Esophagus squamous epithelium (tissue), 5 donors: ENCODE measurements at places on chromosomes 11 and 22.

DNA sequence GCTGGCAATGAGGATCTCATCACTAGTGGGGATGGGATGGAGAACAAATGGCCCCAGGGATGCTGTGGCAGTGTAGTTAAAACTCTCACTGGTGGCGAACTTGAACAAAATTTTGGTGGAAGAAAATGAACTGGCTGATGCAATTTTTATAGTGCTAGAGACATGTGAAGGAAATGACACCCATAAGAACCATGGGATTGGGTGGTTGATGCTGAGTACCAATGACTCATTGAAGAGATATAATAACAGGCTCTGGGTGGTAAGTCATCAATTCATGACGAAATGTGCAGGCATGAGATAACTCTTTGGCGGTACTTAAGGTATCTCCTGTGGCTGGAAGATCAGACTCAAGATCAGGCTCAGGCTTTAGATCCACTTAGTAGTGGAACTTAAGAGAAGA lies 172.9 kb upstream of the DDI1 start:
- DNase-seq, result no peak

GRCh38 chr11:128662076-128662475 lies 31.8 kb upstream of the FLI1 start:
- no peak for DNase-seq

DNA sequence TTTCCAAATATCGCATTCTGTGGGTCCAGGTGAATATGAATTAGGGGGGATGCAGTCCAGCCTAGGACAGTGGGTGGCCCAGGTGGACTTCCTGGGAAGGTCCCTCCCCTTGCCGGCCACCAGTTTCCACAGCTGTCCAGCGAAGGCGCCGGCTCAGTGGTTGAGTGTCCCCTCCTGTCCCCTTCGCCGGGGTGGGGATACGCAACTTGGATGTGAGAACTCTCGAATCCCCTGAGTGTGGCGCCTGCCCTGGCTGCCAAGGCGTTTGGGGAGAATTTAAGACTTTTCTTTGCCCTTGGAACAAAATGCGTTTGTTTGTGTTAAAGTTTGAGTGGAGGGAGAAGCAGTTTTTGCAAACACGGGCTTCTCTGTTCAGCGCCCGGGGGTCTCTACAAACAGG lies 123.7 kb downstream of the KCNQ1OT1 start:
- DNase-seq, result no peak

DNA sequence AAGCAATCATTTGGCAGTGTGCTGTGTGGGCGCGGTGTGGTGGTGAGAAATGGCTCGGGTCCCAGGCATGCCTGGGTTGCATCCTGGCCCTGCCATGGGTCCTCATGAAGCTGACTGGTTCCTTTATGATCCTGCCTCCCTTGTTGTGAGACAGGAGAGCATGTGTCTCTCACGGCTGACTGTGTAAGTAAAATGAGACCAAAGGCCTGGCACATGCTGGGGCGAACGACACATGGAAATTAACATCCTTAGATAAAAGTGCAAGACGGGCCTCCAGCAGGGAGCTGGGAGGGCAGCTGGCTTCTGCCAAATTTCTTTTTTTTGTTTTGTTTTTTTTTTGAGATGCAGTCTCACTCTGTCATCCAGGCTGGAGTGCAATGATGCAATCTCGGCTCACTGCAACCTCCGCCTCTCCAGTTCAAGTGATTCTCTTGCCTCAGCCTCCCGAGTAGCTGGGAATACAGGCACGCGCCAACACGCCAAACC lies 9.4 kb upstream of the FBLN1 start:
- DNase-seq, result no peak

DNA sequence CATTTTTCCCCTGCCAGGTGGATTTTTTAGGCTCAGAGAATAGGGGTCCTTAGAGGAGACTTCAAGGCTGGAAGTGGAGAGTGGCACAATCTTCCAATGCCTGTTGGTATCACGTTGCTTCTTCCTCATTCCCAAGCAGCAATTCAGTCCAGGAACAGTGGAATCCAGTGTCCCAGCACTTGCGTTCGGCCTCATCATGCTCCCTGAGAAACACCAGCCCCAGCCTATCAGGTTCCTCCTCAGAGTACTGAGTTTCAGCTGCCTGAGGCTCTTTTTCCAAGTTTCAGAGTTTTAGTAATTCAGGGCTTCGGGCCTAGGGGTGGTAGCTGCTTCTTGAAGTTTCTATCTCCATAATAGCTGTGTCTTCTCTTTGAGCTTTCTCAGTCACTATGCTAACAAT lies 31.9 kb upstream of the NRGN start:
- DNase-seq, result no peak

- no peak for DNase-seq
Observed at GRCh38 chr11:7577291-7578190, 63.7 kb downstream of the PPFIBP2 start.

DNA sequence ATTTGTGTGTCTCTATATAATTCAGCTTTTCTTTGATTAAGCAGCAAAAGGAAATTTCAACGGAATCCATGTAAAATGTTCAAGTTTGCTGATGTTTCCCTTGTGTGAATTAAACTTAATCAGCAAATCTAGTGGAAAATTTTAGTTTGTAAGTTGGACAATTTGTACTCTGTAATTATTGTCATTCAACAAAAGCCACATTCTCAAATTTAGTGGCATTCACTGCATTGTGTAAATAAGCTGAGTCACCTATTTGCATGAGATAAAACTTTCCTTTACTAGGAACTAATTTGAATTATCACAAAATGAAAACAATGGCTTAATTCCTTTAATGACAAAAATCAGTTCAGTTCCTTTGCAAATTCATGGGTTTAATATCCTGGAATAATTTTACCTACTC lies 784.2 kb upstream of the CCDC179 start:
- DNase-seq, result no peak

DNA sequence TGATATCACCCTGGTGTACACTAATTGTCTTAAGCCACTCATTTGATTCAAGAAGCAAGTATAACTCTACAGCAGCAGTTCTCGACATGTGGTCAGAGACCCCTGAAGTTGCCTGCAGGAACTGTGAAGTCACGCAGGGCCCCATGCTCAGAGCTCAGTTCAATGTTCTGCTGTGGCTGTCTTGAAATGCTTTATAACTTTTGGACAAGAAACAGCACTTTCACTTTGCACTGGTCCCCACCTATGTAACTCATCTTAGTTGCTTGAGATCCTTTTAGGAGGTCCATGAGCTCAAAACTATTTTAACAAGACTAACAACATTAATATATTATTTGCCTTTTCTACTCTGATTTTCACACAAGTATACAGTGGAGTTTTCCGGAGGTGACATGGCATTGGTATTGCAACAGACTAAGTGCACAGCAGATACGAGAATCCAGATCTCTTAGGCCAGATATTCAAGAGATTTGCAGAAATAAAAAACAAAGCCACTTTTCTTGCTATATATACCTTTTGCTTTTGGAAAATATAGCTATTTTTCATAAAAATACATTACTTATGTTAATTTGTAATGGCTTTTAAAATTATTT lies 64.8 kb downstream of the PRR5L start:
- no peak for DNase-seq

- no peak for DNase-seq
Observed at GRCh38 chr11:16410479-16410878, 54.1 kb upstream of the SOX6 start.

GRCh38 chr11:43789700-43790443 lies 90.8 kb upstream of the ALKBH3 start:
- no peak for DNase-seq

DNA sequence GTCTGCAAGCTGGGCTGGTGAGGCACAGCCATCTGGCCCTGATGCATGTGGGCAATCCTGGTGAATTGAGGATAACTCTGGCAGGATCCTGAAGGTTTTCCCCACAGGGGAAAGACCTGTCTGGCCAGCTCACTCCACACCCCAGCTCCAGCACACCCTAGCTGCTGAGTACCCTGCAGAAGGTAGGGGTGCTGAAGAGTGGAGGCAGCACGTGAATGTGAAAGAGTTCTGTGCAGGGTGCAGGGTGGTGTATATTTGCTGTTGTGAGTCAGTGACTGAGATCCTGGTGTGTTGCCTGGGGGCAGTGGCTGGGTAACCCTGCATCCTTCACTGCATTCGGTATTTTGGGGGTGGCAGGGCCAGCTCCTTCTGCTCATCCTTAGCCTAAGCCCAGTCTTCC lies 22.4 kb downstream of the DGAT2 start:
- no peak for DNase-seq

GRCh38 chr11:7645206-7645605 lies 28.1 kb downstream of the CYB5R2 start:
- no peak for DNase-seq

- DNase-seq, result no peak
Observed at GRCh38 chr11:114366331-114367243, 33.7 kb downstream of the C11orf71 start.

GRCh38 chr11:76524461-76524860 lies 79.6 kb downstream of the EMSY start:
- no peak for DNase-seq

DNA sequence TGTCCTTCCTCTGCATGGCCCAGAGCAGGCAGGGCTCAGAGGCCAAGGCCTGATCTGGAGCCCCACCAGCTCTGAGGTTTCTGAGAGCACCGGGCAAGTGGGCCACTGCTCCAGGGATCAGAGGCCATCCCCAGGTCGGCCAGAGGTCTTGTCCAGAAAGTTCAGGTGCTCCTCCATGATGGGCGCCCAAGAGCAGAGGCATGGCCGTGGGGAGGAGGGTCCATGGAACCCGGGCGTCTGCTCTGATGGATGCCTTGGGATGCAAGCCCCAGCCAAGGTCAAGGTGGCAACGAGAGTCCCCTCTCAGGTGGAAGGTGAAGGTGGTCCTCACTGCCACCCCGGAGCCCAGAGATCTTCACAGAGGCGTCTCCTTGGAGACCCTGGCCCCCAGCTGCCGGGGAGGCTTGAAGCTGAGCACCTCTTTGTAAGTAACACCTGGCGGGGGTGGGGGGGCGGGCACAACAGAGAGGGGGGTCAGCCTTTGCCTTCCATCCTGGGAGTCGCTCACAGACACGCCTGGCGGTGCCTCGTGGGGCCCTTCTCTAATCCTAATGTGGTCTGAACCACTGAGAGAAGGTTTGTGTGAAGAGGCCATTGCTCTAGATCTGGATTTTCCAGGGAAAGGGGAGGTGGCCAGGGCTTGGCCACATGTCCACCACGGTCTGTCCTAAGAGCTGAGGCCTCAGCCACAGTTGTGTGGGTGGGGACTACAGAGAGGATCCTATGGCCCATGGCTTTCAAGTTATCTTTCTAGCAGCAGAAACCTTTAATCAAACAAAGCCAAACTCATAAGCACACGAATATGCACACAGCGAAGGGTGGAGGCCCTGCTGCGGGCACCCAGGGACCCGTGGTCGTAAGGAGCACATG lies 2.2 kb upstream of the HDAC10 start:
- no peak for DNase-seq

- no peak for DNase-seq
Observed at GRCh38 chr11:3947061-3947460, 91.6 kb downstream of the STIM1 start.

DNA sequence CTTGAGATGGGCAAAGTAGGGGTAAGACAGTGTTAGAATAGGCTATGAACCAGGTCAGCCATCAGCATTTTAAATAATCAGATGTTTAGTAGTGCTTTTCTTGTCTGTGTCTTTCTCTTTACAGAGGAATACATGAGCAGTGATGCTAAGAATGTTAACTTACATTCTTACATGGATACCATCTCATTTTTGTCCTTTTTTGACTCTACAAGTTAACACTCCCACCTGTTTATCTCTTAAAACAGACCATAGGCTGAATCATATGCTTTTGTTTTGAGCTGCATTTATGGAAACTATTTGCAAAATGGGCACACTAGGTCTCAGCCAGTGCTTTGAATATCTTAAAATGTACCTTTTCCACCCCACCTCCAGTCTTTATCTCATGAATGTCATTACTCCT lies 25.6 kb upstream of the ADSL start:
- DNase-seq, result no peak

- no peak for DNase-seq
Observed at GRCh38 chr11:12806113-12806512, 131.9 kb downstream of the TEAD1 start.

DNA sequence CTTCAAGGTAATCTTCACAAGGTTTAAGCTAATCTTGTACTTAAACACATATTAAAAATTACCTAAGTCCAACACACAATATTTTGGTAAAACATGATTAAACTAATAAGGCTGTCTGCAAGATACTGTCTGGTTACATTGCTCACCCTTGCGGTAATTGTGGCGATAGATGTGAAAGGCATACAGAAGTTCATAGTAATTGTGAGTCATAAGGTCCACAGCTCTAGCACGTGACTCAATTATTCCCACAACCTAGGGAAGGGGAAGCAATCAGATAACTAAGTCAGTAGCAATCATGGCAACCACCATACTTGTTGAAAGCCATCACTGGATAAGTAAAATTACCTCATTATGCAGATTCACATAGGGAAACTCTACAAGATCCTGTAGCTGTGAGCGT lies 30.5 kb upstream of the FNBP4 start:
- no peak for DNase-seq

GRCh38 chr11:70539360-70540095 lies 141.2 kb downstream of the CTTN start:
- DNase-seq, result no peak

DNA sequence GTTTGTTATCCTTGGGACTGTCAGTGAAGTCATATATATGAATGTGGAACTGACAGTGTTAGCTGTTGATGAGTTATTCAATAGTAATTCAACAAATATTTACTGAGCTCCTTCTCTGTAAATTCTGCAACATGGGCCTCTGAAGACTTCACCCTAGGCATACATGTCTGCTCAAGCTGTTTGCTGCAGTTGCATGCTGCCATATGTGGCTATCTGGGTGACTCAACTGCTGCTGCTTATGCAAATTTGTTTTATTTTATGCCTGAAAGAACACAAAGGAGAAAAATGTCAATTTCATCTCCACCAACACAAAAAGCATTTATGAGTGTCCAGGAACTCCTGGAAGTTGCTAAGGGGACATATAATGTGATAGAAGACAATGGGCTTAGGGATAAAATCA lies 417.6 kb downstream of the AASDHPPT start:
- DNase-seq, result no peak

DNA sequence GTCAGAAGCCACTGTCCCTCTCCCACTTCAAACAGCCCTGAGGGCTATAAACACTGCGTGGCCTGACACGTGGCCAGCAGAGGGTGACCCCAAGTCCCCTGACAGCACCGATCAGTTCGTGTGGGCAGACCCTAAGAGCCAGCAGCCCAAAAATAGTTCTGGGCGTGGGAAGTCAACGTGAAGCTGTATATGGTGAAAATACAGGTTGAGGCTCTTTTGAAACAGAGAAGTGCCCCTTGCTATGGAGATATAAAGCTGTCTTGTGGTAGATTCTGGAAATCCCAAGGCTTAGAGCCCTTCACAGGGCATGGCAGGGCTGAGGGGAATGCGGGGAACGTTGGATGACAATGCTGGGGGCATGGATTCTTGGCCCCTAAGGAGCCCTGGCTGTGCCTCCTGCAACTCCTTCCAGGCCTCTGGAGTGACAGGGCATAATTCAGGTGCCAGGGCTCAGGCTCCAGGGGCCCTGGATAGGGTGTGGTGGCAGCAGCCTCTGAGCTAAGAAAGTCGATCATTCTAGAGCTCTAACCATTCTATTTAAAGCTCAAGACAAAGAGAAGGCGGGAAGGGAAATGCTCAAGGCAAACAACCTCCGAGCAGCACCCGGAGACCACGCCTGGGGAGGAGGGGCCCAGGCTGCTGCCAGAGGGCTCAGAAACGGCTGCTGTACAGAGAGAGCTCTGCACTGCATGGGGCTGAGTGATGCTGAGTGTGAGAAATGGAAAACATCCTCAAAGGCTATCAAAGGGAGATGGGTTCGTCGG lies 60.4 kb upstream of the CD5 start:
- no peak for DNase-seq

GRCh38 chr11:130180896-130181294 lies 21.3 kb downstream of the ST14 start:
- DNase-seq, result no peak
